ENCODE measurements at places on chromosomes 16 and 17.

- peak; percentile 38 for DNase-seq
These were observed 1.4 kb downstream of the VKORC1 start for GRCh38 chr16:31093132-31093703.

DNA sequence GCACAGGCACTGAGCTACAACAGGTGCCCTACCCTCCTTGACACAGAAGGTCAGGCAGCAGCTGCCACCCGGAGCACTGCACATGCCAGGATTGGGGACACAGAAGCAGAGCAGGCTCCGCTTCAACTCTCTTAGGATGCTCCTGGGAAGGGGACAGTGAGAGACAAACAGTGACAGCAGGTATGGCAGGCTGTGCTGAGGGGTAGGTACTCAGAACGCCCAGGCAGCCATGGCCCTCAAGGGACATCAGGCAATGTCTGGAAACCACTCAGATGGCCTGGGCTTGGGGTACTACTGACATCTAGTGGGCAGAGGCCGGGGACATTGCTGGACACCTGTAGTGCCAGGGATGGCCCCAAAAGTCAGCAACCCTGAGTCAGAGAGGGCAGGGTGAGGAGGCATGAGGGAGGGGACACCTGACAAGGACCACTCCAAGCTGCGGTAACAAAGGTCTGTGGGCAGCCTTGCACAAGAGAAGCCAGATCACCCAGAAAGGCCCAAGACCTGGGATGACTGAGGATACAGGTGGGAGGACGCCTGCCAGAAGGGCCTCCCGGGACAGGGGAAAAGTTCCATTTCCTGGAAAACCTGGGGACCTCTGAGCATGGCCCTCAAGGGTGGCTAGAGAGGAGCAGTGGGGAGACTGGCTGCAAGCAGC is 21.2 kb downstream of the PEMT start:
- peak; percentile 57 for DNase-seq

DNA sequence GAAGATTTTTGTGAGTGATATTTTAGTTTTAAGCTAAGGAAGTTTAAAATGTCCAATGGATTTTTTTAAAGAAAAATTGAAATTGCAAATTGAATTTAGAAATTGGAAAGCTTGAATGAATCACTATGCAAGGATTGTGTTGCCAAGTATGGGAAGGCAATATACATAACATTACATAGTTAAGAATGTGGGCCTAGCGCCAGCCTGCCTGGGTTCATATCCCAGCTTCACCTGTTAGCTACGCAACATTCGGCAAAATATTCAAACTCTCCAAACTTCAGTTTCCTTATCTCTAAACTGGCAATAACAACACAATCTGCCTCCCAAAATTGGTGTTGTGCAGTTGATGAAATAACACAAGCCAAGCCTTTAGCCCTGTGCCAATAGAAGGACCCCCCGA is 50.4 kb upstream of the DNAH9 start:
- no peak for DNase-seq

GRCh38 chr17:21371511-21372081 is 4.6 kb upstream of the KCNJ12 start:
- no peak for DNase-seq

DNA sequence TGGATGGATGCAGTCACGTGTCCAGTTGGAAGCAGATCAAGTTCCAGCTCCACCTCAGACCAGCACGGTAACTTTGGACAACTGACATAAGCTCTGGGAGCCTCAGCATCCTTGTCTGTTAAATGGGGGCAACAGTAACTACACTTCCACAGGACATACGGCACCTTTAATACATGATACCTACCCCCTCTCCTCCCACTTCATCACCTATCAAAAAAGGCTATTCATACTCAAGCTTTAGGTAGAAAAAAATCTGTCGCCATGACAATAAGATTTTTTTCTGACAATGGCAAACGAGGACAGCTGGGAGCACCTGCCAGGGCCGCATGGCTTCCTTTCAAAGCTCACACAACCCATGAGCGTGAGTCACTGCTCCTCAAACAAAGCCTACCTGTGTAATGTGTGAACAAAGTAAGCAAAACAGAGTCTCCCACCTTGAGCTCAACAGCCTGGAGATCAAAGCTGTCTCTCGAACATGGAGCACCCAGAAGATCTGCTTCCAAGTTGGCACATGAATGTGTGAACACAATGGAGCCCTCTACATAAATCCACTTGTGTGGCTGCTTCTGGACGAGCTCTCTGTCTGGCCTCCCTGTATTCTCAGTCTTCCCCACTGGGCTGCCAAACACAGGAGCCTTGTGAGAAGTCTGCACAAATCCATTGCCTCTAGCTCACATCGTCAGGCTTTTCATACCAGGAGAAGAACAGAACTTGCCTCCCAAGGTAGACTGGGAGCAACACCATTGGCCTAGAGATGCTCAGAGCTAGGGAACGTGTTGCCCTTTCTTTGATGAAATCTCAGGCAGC is 459.7 kb downstream of the SOX9 start:
- peak; percentile 45 for DNase-seq

DNA sequence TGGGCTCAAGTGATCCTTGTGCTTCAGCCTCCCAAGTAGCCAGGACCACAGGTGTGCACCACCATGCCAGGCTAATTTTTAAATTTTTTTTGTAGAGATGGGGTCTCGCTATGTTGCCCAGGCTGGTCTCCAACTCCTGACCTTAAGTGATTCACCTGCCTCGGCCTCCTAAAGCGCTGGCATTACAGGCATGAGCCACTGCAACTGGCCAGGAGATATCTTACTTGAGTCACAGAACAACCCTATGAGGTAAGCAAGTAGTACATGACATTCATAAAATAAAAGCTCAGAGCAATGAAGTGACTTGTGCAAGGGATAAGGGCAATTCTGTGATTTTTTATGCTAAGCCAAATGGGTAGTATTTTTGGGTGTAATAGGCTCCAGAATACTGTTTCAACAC is 57.3 kb downstream of the CDC27 start:
- no peak for DNase-seq

DNA sequence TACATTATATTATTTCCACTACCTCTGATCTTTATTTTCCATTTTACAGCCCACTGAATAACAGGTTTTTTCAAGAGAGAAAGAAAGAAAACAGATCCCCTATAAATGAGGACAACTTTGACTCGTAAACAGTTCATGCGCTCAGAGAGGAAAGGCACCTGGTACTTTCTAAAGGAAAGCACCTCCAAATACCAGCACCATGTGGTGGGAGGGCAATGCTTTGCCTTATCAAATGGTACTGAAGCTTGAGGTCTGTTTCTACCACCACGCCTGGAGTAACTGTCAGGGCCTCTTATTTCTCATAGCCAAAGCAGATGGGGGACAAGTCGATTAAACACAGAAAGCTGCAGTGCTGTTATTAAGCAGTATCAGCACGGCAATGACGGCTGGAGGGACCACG is 510.3 kb upstream of the ZFHX3 start:
- no peak for DNase-seq

DNA sequence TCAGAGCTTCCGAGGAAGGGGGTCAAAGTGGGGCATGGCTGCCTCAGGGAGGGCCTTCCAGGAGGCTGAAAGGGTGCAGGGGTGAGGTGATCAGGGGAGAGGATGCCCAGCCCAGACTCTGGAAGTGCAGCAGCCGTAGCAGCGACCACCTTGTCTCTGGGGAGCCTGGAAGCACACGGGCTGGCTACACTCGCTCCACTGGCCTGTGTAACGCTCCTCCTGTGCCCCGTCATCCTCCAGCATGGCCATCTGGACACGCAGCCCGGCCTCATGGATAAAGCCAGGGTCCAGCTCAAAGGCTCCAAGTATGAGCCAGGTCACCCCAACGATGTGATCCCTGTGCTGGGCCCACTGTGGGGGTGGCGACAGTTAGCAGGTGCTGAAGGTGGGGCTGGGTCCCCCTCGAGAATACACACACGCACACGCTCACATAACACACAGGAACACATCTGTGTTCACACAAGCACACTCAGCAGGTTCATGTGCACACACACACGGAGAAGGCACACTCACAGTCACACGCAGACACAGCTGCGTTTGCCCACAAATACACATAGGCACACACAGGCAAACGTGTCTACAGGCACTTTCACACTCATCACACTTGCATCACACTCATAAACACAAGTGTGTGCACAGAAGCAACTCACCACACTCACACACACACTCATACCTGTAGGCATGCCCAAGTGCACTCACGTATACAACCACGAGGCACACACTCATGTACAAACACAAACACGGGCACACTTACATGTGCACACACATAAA is 19.3 kb downstream of the POLR3K start:
- no peak for DNase-seq

- DNase-seq, result no peak
These were observed 134.7 kb downstream of the SOX9 start for GRCh38 chr17:72255481-72255880.

- DNase-seq, result no peak
These were observed 85.3 kb upstream of the NSRP1 start for GRCh38 chr17:30031214-30031869.

- DNase-seq, result no peak
These were observed 33.1 kb downstream of the PEMT start for GRCh38 chr17:17558431-17558830.

- DNase-seq, result peak; percentile 62
These were observed at the start of gene IRF8 for GRCh38 chr16:85898521-85899442. Gene IRF8 (plus strand): TSS chr16:85899162. CDS start chr16:85903016, 3,854 bp downstream.

DNA sequence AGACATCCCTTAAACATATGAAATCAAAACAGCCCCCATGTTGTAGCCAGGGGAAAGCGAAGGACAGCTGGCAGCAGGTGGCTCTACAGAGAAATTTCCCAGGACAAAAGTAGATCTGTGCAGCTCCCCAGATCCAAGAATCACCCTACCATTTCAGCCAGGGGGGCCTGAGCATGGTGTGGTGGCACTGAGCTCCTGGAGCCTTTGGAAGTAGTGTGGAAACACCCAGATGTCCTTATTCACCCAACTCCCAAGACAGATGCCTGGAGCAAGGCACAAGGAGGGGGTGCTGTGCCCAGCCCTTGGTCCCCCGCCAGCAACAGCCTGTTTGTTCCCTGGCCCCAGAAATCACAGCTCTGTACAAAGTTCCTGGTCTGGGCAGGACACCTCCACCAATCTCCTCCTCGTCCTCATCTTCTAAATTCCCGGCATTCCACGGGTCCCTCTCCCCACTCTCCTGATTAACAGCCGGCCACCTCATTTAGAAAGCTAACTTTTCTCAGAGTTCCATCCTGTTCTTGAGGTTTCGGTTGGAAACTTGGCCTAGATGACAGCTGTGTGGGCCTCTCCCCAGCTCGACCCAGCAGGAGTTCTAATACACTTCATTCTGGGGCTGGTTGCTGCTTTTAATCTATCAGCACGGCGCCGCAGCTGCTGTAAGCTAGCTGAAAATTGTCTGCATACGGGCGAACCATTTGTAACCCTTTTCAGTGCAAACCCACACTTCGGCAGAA is 191.1 kb downstream of the C16orf78 start:
- DNase-seq, result no peak

DNA sequence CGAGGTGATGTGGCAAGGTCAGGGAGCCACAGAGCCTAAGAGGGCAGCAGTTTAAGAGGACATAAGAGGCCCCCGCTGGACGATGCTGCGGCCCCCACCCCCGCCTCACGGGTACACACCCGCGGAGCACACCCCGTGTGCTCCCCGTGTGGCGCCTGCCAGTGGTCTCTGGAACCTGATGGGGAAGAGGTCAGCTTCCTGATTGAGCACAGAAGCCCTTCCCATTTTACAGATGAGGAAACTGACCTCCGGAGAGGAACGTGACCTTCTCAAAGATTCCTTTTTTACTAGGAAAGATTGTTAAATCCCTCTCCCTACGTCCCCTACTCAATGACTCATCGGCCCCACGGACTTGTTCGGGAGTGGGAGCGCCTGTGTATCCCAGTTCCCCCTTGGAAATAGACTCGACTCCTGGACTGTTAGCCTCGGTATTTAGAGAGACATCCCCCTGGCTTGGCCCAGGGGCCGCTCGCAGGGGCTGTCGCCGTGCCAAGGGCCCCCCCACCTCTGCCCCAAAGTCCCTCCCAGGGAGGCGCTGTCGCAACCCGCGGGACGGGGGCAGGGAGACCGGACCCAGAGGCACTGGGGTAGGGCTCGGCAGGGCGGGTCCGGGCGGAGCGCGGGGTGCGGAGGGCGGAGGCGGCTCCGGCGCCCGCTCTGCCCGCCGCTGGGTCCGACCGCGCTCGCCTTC is at the start of gene ABCC3:
Gene ABCC3, plus strand, starts transcription at position 658 of the 691 bp plus-strand sequence. CDS start 56 bp downstream, outside the sequence.
- peak; percentile 5 for DNase-seq

DNA sequence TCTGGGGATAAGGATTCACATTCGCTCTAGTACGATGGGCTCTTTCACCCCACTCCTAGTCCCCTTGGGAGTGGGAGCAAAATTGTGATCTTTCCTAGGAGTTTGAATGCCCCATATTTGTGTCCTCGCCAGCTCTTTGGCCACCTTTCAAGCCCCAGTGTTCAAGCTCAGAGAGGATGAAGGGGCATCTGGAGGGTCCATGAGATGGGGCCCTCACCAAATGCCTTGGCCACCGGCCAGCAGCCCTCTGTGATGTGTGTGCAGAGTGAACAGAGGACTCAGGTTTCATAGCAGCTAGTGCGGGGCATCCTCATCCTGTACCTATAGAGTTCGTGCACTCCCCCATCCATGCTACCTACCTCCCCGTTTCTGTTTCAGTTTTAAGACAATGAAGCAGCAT is 140.6 kb downstream of the RAB11FIP4 start:
- DNase-seq, result no peak

- no peak for DNase-seq
These were observed 333.0 kb downstream of the SEC14L1 start for GRCh38 chr17:77473615-77474226.

DNA sequence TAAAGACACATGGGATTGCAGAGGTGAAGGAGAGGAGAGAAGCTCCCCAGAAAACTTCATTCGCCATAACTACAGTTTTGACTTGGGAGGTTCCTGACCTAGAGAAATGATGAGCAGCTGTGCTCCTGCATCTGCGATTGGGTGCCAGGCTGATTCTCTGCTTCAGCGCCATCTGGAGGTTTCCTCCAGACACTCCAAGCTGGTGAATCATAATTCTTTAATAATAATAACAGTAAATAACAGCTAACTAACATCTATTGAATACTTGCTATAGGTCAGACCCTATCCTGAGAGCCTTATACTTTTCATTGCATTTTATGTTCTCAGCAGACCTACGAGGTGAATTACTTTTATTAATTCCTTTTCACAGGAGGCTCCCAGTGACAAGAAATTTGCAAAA is 575.8 kb downstream of the TOX3 start:
- DNase-seq, result peak; percentile 17

DNA sequence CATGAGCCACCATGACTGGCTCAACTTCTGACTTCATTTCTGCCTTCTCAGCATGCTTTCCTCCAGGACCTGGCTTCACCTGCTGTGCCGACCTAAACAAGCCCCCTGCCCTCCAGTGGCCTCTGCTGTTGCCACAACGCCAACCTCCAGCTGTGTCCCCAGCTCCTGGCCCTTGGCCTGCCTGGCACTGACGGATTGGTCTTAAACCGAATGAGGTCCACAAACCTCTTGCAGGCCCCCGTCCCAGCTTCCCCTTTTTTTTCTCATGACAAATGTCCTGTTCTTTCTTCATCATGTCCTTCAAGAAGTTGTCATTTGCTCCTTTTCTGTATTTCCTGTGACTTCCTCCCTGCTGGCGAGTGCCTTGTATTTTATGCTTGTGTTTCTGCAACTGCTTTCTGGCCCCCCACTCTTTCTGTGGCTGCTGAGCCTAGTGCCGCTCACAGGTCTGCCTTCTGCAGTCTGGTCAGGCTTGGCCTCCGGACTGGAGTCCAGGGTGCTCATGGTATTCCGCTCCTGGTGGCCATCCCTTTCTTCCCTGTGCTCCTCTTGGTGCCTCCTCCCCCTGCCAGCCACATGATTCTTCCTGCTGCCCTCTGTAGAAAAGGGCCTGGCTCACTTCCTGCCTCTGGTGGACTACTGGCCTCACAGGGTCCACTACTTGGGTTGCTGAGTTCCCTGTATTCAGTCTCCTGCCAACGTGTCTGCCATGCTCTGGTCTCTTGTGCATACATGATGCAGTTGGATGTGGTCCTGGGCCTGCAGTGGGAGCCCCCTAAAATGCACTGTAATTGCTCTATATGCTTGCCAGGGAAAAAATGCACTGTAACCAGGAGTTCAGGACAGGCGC is 2.9 kb downstream of the ATP6V0C start:
- no peak for DNase-seq
